Upper lobe of right lung (tissue), 1 donor: ENCODE measurements at places on chromosomes 1 and 21.

GRCh38 chr1:228276174-228276831, 68.5 kb downstream of the OBSCN start:
- no peaks in the 10 kb centered on the region for H3K27me3 ChIP-seq
- H3K36me3 ChIP-seq: no peaks in the 10 kb centered on the region
- peak overlapping the region; percentile 72 for H3K4me3 ChIP-seq
- DNase-seq: no peak
- peaks cover 4% of the 10 kb centered on the region for H3K4me1 ChIP-seq

GRCh38 chr1:208921259-208921658, 662.3 kb upstream of the CAMK1G start:
- no peak overlapping the region for H3K27ac ChIP-seq
- H3K36me3 ChIP-seq: no peaks in the 10 kb centered on the region
- no peaks in the 10 kb centered on the region for H3K4me1 ChIP-seq
- H3K4me3 ChIP-seq: no peak overlapping the region

GRCh38 chr1:4755301-4755845, 101.0 kb downstream of the AJAP1 start:
- H3K4me3 ChIP-seq: no peak overlapping the region
- H3K27me3 ChIP-seq: no peaks in the 10 kb centered on the region
- H3K27ac ChIP-seq: no peak overlapping the region
- no peaks in the 10 kb centered on the region for H3K4me1 ChIP-seq
- no peaks in the 10 kb centered on the region for H3K36me3 ChIP-seq

DNA sequence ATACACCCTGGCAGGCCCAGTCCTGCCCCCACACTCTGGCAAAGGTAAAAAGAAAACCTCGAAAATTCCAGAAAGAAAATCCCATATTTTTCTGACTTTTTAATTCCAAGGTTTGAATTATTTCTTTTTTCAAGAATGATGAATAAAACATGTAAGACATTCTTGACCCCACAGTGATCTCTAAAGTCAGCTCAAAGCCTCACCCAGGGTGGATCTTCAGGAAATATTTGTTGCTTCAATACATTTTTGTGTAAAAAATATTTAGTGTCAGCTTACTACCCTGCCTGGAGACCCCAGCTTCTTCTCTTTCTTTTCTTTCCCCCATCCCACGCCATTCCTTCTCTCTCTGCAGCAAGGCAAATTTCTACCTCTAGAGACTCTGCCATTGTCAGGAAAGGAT, 7.0 kb upstream of the NT5C1A start:
- peaks cover 3% of the 10 kb centered on the region for H3K4me1 ChIP-seq
- no peak for DNase-seq
- H3K27ac ChIP-seq: no peak overlapping the region

DNA sequence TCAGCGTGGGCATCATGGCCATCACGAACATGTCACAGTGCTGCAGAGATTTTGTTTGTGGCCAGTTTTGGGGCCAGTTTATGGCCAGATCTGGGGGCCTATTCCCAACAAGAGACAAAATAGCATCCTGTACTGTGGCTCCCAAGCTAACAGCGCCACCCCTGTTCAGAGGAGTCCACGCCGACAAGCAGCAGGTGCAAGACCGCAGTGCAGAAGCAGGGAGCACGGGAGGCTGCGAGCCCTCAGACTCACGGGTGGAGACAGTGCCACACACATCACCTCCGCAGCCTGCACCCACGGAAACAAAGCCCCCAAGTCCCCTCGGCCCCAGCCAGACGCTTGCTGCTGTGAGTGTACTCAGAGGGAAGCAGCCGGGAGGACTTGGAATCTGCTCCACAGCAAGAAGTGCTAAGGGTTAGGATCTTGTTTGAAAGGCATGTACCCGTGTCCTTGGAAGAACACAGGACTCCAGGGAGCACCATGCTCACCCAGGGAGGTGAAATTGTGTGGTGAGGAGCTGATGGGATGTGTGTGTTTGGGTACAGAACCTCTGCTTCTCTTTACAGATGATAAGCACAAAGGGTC, 7.1 kb downstream of the TCP10L start:
- H3K36me3 ChIP-seq: no peaks in the 10 kb centered on the region
- no peaks in the 10 kb centered on the region for H3K4me1 ChIP-seq
- no peaks in the 10 kb centered on the region for H3K27me3 ChIP-seq
- no peak for DNase-seq
